ENCODE measurements at places on chromosomes 6 and 20.

GRCh38 chr6:139337830-139338229 is 36.6 kb downstream of the CITED2 start:
- DNase-seq = no peak

- DNase-seq = no peak
Observed at GRCh38 chr20:25025091-25025861, 32.7 kb downstream of the ACSS1 start.

GRCh38 chr6:37731888-37732287 is 34.2 kb upstream of the MDGA1 start:
- no peak for DNase-seq

- DNase-seq = no peak
Observed at GRCh38 chr20:58145506-58146080, 82.9 kb downstream of the ANKRD60 start.

DNA sequence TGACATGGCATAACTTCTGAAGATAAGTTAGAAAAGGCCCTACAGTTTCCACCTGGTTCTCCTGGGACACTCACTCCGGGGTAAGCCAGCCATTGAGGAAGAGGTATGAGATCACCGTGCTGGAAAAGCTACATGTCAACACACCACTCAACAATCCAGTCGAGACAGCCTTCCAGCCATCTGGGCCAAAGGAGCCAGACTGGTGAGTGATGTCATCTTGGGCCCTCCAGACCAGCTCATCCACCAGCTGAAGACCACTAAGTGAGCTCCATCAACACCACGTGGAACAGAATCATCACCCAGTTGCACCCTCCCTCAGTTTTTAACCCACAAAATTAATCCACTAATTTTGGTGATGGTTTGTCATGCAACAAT is 32.3 kb upstream of the RSPO4 start:
- DNase-seq = no peak
